LNCaP clone FGC (cell line): ENCODE measurements at places on chromosomes 5 and 9.

- DNase-seq, result no peak
Measured at GRCh38 chr5:6315580-6315979, 62.8 kb downstream of the MED10 start.

GRCh38 chr5:179284751-179285631 is 60.3 kb downstream of the ADAMTS2 start:
- DNase-seq, result no peak

- DNase-seq, result no peak
Measured at GRCh38 chr5:84425365-84425881, 40.7 kb upstream of the EDIL3 start.

DNA sequence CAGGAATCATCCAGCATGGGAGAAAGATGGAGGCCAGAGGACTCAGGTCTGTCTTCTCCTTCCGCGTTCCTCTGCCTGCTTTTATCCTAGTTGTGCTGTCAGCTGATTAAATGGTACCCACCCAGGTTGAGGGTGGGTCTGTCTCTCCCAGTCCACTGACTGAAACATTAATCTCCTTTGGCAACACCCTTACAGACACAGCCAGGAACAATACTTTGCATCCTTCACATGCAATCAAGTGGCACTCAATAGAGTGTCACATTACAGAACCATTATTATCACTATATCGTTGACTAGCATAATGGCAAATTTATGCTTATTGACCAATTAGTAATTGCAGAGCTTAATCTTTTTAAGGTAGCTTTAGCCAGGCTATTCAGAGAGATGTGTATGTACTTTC is 64.8 kb downstream of the UNC13B start:
- DNase-seq, result no peak

DNA sequence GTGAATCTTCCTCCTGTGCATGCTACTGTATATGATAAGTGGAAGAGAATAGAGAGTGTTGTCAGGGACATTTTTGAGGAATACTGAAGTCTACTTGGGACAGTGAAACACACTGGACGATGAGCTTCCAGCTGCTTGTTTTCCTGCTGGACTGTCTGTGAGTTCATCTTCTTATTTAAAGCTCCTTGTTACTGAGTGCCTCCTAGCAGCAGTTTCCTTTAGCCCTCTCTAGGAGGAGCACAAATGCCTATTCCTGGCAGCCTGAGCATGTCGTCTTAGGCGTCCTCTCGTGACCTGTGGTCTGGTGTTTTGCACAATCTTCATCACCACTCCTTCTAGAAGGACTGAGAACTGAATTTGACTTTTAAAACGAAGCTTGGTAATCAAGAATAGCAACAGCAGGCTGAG is 43.8 kb downstream of the ANKRD33B start:
- DNase-seq, result no peak

DNA sequence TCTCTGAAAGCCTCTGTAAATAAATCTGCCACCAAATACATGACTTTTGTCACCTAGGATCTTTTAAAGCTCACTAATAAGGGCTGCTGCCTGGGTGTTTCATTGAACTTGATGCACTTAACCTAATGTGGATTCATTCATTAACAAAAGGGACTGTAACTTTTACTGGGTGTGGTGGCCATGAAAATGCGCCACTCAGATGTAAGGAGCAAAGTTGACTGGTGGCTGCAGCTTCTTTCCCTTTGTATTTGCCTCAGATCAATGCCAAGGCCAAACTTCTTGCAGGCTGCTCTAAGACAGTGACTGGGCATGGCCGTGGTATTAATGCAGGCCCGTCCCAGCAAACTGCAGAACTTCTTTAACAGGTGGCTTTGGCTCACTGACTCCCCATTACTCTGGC is 22.9 kb downstream of the FAM240B start:
- DNase-seq, result no peak

DNA sequence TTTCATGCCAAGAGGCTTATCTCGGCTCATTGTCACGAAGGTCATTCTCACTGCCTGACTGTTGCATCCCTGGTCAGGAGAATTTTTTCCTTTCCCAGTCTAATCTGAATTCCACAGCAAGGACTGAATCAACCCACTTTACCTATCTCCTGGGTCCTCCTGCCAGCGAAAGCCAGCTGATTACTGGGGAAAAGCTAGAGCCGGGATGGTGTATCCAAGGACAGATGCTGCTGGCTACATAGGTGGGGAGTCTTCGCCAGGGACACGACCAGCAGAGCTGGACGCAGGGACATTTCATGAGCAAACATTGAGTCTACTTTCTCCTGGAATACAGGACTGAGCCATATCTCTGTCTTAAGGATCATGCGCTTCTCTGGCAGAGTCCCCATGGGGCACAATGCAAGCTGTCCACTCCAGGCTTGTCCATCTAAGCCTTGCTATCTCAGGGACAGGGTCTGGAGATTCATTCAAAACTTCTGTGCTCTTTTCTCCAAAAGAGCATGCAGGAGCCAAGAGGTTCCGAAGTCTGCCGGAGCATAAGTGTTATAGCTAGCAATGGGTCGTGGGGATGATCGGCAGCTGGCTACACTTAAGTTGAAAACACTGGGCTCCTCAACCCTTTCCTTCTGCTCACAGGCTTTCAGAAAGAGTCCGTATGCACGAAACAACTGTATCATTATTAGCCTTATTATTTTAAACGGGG is 6.5 kb upstream of the HAND1 start:
- DNase-seq, result no peak

GRCh38 chr9:37061768-37062167 is 27.7 kb upstream of the PAX5 start:
- DNase-seq, result no peak

DNA sequence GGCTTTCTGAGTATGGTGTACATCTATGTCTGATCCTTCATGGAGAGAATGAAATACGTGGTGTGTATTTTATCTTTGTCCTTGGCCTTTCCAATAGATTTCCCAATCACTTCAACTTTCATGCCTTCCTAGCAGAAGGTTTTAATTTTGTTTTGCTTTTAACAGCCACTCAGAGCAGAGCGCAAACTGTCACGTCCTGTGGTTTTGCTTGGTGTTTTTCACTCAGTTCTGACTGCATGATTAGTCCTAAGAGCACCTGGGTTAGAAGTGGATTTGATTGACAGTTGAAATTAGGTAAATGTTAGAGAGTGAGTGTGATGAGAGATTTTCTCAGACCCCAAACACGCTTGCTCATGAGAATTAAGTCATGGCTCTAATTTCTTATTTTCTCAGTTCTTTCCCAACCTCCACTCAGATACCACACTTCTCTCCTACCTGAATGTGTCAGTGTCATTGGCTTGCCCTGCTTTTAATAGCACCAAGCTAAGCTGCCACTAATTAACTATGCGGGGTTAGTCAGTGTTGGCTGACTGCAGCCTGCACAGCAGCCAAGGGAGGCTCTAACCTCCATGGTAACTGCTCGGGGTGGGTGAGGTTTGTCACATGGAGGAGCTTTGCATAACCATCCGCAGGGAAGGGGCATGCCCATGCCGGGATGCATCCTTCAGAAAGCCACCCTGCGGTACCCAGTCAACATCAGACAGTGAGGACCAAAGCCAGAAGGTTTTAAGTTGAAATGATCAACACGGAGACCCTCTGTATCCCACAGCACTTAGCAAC is 173.4 kb downstream of the NR3C1 start:
- DNase-seq, result no peak

GRCh38 chr9:82021198-82021597 is 32.6 kb downstream of the SPATA31D1 start:
- peak; percentile 93 for DNase-seq

GRCh38 chr9:38134611-38135237 is 65.7 kb upstream of the SHB start:
- no peak for DNase-seq

GRCh38 chr9:38682713-38683112 is 37.2 kb downstream of the FAM240B start:
- no peak for DNase-seq

- DNase-seq, result no peak
Measured at GRCh38 chr5:33275391-33275790, 165.4 kb upstream of the TARS1 start.

DNA sequence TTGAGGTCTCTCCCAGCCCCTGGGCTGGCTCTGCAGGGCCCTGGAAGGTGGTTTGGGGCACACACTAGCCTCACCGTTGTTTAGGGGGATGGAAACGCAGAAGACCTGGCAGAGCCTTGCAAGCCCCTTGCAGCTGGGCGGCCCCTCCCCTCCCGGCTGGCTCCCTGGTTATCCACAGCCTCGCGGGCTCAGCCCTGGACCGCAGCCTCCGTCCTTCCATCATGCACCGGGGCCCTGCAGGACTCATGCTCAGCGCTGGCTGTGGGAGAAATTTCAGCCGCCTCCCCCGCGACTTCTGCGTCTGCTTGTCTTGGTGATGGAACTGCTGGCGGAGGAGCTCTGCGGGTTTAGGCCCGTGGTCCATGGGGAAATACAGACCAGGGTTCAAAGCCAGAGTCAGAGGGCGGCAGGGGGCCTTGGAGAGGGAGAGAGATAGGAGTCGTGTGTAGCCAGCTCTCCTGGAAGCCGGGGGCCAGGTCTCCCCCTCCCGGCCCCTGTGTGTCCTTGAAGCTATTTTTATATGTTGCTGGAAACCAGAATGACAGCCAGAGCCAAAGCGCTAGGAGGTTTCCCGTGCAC is 75.8 kb upstream of the IER5L start:
- DNase-seq, result no peak

DNA sequence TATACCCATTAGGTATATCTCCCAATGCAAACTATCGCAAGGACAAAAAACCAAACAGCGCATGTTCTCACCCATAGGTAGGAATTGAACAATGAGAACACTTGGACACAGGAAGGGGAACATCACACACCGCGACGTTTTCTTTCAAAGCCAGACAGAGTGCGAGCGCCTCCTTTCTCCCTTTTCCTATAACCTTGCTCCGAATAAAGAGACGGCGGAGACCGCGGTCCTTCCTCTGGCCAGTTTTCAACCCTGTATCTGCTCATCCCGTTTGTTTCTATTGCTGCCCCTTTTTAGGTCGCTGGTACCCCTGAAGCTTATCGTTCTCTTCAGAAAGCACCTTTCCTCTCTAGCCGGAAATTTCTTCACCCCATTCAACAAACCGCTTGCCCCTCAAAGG is 1.3 kb downstream of the LVRN start:
- no peak for DNase-seq

DNA sequence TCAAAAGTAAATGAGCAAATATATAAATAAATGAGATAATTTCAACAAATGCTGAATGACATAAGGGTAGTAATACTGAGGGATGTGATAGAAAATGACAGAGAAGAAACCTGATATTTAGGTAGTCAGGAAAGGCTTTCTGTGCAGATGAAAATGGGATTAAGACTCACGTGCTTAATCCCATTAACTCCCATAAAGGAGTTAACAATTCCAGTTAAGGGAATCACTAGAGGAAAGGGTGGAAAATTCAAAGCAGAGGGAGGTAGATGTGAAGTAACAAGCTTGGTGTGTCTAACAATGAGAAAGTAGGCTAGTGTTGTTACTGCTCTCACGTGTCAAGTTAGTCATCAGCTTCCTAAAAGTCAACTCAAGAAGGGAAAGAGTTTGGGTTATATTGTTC is 90.5 kb upstream of the TRIM32 start:
- DNase-seq, result no peak

DNA sequence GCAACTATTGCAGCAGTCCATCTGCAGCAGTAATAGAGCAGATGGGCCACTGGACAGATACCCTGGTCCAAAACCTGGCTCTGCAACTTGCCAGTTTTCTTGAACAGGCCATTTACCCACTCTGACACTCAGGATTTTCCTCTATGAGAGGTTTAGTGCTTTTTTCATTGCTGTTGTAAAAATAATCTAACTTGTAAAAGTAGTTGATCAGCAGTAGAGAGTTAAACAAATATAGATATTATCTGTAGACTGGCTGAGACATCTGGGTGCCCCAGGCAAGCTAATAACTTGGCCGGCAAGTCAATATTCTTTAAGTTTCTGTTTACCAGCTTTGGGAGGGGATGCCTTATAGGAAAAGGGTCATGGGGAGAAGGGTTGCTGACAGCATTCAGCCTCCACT is 4.1 kb downstream of the DAPK1 start:
- DNase-seq, result peak; percentile 87

GRCh38 chr5:2039180-2039531 is 156.4 kb upstream of the IRX4 start:
- no peak for DNase-seq

DNA sequence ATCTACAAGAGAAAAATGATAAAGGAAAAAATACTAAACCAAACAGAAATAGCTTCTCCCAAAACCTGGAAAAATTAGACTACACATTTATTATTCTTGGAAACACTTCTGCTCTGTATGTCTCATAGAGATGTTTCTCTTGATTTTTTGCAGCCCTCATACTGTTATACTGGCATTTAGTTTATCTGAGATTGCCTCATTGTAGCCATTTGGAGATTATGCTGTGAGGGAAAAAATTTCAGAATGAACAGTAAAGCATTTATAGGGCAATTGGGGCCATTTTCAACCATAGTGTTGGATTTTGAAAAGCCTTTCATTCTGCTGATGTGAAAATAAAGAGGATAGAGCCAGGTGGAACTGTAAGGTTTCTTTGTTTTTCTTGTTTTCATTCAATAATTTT is 441.8 kb upstream of the RIOK2 start:
- no peak for DNase-seq

- no peak for DNase-seq
Measured at GRCh38 chr5:96876292-96876850, at the start of gene ERAP2. ERAP2 (plus strand) TSS chr5:96876500; CDS start chr5:96879686, 3,186 bp downstream.

- DNase-seq, result no peak
Measured at GRCh38 chr5:177130211-177131018, 3.2 kb upstream of the NSD1 start.

GRCh38 chr5:90878549-90879196 is 320.1 kb downstream of the ADGRV1 start:
- DNase-seq, result no peak

DNA sequence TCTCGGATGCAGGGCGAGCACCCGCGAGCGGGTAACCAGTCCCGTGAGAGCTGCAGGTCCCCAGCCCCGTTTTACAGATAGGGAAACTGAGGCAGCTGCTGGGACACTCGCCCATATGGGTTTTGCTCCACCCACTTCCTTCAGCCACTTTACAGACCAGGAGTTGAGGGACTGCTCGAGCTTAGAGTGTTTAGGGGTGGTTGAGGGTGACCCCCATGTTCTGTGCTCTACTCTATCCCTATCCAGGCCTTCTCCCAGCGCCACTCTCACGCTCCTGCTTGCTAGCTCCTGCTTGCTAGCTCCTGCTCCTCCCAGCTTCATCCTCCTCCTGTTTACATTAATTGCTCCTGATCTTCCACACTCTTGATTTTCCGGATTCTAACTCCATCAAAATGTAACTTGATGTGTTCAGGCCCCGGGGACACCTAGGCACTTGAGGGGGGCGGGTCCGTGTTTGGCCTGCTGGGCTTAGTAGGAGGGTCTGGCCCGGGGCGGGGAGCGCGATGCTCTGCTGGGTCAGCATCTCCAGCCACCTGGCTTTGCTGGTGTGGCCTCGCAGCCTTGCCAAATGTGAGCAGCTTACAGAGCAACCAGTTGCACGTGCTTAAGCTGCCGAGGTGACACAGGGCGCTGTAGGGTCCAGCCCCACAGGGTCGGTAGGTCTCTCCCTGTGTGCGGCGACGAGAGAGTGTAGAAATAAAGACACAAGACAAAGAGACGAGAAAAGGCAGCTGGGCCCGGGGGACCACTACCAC is 1.5 kb upstream of the PTGES2 start:
- DNase-seq, result no peak
